ENCODE measurements at places on chromosomes 13 and 19. TPM values are rescaled to one million over a fixed set of nuclear protein-coding genes. Genes with fewer than 3 reads are reported as not detected.

NDUFA13 gene
- total RNA-seq: 61.0 TPM

PIN1 gene
- total RNA-seq: 199 TPM

ZNF709 gene
- total RNA-seq: 1.8 TPM

TYROBP gene
- total RNA-seq: not detected

OR10H4 gene
- total RNA-seq: not detected

OR7A5 gene
- total RNA-seq: not detected

EFNA2 gene
- total RNA-seq: not detected

PRR22 gene
- 0.59 TPM for total RNA-seq

RYR1 gene
- not detected for total RNA-seq

FXYD5 gene
- total RNA-seq: 120 TPM

ITM2B gene
- total RNA-seq: 83.4 TPM

CRB3 gene
- not detected for total RNA-seq

ACP5 gene
- total RNA-seq: 0.17 TPM

USE1 gene
- 21.0 TPM for total RNA-seq

SYT5 gene
- total RNA-seq: not detected

RGCC gene
- total RNA-seq: 17.8 TPM

CPT1C gene
- total RNA-seq: 17.7 TPM

HIPK4 gene
- under 0.01 TPM for total RNA-seq

KLK2 gene
- not detected for total RNA-seq

MCEMP1 gene
- not detected for total RNA-seq

CDX2 gene
- total RNA-seq: not detected

RNF225 gene
- total RNA-seq: not detected

ZNF534 gene
- not detected for total RNA-seq

DNASE2 gene
- total RNA-seq: 21.3 TPM

ZNF726 gene
- 6.2 TPM for total RNA-seq

LILRA1 gene
- not detected for total RNA-seq

SLC15A1 gene
- not detected for total RNA-seq

NOVA2 gene
- not detected for total RNA-seq

ELSPBP1 gene
- not detected for total RNA-seq

SRRM5 gene
- total RNA-seq: not detected

FLT1 gene
- total RNA-seq: 0.59 TPM

HCN2 gene
- 0.30 TPM for total RNA-seq

TMPRSS9 gene
- total RNA-seq: not detected

ASF1B gene
- total RNA-seq: 56.5 TPM

ZNF675 gene
- total RNA-seq: 5.7 TPM

ZNF554 gene
- total RNA-seq: 0.50 TPM

CTU1 gene
- total RNA-seq: 8.7 TPM

OR2Z1 gene
- total RNA-seq: not detected

PBX4 gene
- total RNA-seq: 3.2 TPM

PRTN3 gene
- total RNA-seq: not detected

ADGRE3 gene
- not detected for total RNA-seq

CAPN12 gene
- 0.50 TPM for total RNA-seq

Measured in bronchus fibroblast of lung (primary cell).